Fibroblast of lung (primary cell): ENCODE measurements at places on chromosomes 5 and 9.

GRCh38 chr9:137405677-137406081 is 17.3 kb downstream of the EXD3 start:
- no peak for DNase-seq

DNA sequence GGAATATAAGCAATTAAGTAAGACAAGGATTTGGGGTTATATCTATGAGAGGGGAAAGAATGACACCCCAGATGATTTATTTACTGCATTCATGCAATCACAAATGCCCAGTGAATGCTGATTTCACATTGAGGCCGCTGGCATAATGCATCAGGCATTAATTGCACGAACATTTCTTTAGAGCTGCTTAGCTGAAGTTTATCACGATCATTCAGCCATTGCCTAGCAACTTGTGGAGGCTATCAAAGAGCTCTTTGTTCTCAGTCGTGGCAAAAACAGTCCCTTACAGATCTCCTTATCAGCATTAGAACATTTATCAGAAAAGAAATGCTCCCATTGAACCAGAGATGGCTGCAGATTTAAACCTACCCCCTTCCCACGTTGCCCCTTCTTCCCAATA is 88.7 kb upstream of the PRRC1 start:
- DNase-seq, result no peak

GRCh38 chr9:132005899-132006298 is 73.8 kb downstream of the MED27 start:
- DNase-seq, result peak; percentile 32

DNA sequence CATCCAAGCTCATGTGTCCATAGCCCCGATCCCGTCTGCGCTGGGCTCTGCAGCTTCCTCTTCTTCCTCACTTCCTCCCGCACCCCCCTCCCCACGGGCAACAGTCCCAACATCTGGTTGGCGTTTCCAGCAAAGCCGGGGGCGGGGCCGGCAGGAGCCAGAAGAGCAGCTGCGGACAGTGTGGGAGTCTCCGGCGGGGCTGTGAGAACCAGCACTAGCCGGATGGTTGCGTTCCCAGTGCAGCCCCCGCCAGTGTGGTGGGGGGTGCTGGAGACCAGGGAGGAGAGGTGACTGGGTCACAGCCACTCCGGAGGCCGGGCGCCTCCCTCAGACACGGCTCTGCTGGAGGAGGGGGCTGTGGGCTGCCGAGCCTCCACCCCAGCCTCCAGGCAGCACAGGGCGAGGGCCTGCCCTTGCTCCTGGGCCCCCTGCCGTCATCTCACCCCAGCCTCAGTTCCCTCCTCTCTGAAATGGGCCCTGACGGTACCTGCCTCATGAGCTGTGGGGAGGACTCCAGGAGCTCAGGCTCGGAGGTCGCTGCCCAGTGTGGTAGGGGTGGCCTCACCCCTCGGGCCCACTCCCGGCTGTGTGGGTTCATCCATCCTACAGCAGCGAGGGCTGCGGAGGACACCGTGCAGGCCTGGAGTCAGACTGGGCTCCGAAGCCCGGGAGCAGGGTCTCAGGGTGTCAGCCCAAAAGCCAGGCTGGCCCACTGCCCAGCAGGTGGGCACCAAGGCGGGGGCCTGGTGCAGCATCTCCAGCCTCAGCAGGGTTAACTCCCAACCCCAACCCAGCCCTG is 41.5 kb upstream of the NOTCH1 start:
- peak; percentile 67 for DNase-seq

- DNase-seq, result no peak
These were observed 6.2 kb upstream of the TRIM7 start for GRCh38 chr5:181211208-181211607.

DNA sequence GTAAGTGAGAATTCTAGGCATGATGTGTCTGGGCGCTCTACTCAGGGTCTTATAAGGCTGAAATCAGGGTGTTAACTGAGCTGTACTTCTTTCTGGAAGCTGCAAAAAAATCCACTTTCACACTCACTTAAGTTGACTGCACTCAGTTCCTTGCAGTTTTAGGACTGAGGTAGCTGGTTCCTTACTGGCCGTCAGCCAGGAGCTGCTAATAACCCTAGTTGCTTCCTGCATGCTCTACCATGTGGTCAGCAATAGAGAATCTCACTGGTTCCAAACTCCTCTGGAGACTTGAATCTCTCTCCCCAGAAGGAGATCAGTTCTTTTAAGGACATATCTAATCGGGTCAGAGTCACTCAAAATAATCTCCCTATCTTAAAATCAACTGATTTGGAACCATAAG is 911.2 kb downstream of the EFNA5 start:
- peak; percentile 16 for DNase-seq

- no peak for DNase-seq
These were observed 713.9 kb downstream of the EFNA5 start for GRCh38 chr5:106956886-106957285.

DNA sequence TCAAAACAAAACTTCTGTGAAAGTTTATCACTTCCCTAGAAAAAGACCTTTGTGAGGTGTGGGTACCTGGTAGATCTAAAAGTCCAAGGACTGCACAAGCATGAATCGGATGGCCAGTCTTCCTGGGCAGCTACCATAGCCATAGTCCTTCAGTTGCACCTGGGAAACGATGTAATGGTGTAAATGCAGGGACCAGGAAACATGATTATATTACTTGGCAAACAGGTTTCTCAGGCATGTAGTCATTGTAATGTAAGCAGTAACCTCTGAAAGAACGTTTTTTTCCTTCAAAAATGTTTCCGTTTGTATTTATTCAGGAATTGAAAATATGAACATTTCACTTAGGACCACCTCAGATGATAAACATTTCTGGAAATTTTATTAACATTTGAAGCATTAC is 433.4 kb downstream of the DTWD2 start:
- DNase-seq, result no peak

GRCh38 chr5:97498657-97499056 is 315.6 kb upstream of the RIOK2 start:
- DNase-seq, result no peak

DNA sequence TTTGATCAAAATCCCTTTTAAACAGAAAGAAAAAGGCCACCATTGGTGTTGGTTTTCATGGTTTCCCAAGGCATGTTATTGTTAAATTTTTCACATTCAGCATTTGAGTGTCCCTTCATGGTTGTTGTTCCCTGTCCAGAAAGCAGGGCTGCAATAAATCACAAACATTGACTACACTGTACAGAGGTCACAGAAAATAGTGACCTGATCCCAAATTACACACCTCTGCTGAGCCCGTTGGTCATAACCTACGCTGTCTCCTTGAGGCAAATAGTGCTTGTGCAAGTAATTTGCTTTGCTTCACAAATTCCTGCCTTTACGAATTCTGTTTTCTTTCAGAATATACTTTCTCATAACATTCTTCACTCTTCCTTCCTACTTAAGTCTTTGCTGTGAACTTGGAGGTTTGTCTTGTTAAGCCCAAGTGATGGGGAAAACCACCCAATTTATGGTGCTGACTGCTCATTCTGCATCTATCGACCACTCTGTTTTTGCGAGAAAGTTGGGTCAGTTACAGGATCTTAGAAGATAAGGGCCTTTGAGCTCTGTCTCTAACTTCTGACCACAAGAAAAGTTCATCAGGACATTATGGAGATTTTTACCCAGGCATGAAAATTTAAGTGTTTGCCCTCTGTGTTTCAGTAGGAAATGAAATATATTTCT is 16.0 kb downstream of the PIK3R1 start:
- no peak for DNase-seq

- no peak for DNase-seq
These were observed 14.4 kb upstream of the ZNF131 start for GRCh38 chr5:43106290-43106638.

DNA sequence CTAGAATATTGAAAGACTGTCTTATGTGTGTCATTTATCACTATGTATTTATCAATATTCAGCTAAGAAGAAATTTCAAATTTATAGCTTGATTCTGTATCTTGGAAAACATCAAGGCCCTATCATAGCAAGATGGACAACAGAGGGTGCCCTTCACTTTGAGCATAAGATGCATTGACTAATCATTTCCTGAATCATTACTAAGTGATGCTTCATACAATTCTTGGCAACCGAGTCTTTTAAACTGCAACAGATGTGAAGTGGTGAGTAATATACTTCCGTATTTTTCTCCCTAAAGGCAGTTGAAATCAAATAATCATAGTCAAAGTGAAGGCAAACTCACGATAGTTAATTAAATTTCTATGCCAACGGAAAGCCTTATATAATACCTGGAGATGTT is 318.6 kb upstream of the RGMB start:
- DNase-seq, result peak; percentile 94
